ENCODE measurements at places on chromosomes 1 and 21.

DNA sequence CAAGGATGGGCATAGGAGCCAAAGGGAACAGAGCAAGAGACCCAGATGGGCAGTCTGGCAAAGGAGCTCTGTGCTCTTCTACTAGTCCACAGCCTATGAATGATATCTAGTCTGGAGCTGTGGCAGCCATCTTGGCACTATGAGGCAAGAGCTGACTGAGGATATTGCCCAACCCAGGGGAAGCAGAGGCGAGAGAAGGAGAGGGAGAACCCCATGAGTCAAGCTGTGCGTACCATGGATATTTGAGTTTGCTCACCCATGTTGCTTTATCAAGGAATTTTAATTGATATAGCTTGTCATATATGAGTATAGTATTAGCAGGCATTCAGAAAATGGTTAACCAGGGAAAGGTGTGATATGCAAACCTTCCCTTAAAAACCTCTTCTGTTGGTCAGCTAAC, 420.9 kb downstream of the PRDM2 start:
- no peak for DNase-seq

DNA sequence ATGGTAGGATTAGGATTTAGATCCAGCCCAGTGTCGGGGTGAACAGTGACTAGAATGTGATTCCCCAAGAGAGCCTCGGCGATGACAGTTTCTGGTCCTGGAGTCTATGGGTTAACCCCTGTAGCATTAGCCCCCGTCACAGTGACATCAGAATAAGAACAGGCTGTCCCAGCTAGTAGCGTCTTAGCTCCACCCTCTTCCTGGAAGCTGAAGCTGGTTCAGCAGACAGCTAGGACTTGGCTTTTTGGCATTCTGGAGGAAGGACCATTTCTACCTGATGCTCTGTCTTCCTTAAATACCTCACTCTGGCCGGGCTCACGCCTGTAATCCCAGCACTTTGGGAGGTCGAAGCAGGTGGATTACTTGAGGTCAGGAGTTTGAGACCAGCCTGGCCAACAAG, 5.0 kb downstream of the NDUFS2 start:
- no peak for DNase-seq

DNA sequence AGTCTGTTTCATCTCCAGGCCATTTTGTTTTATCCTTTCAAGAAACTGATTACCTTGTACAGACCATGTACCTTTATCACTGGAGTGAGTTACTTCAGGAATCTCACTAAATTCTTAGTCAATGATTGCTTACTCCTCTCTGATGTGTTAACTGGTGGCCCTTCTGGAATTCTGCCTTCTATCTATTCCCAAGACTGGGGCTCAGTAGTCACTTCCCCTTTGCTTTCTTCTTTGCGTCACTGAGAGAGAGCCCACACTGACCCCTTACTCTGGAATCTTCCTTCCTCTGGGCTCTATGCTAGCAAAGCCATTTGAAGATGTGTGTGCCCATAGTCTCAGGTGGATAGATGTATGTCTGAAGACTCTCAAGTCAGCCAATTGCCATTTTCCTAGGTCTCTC, 34.6 kb downstream of the XCL2 start:
- no peak for DNase-seq

DNA sequence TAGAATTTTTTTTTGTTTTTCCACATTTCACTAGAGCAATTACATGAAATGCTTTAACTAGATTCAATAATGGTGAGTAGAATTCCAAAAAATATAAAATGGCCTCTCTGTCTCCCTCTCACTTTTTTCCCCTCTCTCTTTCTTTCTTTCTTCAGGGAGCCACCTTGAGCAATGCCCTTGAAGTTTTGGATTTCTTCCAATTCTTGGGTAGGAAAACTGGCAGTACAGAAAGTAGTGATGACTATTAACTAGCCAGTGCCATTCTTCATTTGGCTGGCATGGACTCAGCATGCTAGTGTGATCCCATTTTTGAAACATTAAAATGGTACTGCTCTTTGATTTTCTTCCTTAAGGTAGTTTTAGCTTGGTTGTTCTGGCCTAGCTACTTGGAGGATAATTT, 4.5 kb upstream of the FNBP1L start:
- no peak for DNase-seq

GRCh38 chr1:217211486-217211885, 419.4 kb downstream of the GPATCH2 start:
- DNase-seq, result no peak

DNA sequence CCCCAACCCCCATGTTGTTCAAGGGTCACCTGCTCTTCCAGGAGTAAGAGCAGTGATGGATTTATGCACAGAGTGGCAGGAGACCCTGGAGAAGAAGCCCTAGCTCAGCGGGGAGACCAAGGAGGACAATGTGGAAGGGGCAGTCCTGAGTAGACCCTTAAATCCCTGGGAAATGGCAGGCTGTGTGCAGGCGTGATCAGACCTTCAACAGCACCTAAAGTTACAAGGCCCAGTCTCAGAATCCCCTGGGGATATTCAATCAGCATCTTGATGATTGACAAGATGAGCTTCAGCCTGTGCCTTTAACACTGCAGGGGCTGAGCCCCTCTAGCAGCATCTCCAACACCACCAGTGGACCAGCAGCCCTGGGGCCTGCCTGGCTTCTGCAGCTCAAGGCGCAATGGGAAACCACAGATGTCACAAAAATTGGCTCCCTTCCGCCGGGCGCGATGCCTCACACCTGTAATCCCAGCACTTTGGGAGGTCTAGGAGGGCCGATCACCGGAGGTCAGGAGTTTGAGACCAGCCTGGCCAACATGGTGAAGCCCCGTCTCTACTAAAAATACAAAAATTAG, 60.4 kb downstream of the IRF2BP2 start:
- no peak for DNase-seq
